Activated CD4-positive, alpha-beta memory T cell treated with anti-CD3 and anti-CD28 coated beads, Interleukin-2, amount 10 ng/mL, durations not matched to agents 7 days and 5 days (primary cell): ENCODE measurements at places on chromosomes 4 and X.

DNA sequence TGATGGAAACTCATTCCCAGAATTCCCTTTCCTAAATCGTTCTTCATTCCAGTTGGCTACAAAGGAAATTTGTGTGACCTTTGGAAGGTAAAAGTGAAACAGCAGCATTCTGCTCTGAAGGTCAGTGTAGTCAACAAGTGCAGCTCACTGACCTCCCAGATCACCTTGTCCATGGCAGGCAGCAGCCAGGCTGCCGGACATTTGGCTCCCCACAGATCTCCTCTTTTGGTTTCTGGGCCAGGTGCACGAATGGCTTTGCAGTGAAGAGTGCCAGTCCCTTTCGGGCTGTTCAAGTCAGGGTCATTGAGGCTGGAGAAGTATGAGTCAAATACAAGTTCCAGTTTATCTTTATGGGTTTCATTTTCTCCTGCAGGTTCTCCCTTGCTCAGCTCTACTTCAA is 14.3 kb downstream of the GPRIN3 start:
- DNase-seq: no peak
- peak overlapping the region; percentile 98 for H3K27ac ChIP-seq
- H3K36me3 ChIP-seq: peaks cover 83% of the 10 kb centered on the region

DNA sequence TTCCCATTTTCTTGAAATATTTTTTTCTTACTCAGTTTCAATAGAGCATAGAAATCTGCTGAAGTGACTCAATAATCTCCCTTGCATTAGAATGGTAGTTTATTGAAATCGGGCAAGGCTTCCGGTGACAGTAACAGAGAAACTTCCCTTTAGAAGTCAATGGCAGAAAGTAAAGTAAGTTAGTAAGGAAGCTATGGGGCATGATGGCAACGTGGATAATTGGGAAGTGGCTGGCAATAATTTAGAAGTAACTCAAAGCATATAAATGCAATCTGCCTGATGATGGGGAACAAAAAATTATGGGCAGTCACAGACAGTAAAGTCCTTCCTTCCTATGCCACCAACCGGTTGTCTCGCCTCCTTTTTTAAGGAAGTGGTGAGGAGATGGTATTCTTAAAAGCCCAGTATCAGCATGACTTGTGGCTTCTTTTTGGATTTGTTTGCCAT is 7.6 kb downstream of the CYBB start:
- no peaks in the 10 kb centered on the region for H3K27me3 ChIP-seq
- peaks cover 18% of the 10 kb centered on the region for H3K4me1 ChIP-seq
- H3K36me3 ChIP-seq: peaks cover 6% of the 10 kb centered on the region
- no peak for DNase-seq
- peak overlapping the region; percentile 4 for H3K27ac ChIP-seq
- no peak overlapping the region for H3K4me3 ChIP-seq

DNA sequence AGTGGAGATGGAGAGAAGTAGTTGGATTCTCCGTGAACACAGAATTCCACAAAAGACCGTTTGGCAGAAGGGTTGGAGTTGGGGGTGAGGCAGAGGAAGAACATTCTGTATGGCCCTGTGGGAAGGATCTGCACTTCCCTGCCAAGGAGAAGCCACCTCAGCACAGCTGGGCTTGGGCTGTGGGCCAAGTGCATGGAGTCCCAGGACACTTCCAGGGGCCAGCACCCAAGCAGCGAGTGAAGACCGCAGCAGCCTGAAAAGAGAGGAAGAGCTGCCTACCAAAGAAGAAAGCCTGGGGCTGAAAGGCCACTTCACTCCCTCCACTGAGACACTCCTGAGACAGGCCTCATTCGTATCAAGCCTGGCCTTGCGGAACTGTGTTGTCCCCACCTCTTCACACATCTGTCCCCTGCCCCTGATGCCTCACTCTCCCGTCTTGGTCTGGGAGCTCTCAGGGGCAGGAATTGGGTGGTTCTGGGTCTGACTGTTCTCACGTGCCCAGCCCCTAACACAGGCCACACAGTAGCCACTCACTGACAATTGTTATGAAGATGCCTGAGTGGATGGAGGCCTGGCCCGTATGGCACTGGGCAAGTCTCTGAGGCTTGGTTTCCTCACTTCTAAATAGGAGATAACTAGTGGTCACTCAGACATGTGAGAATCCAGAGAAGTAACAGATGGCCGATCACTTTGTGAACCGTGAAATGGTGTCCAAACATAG is 3.3 kb upstream of the AWAT2 start:
- H3K27me3 ChIP-seq: peaks cover 2% of the 10 kb centered on the region
- no peaks in the 10 kb centered on the region for H3K36me3 ChIP-seq
- H3K27ac ChIP-seq: no peak overlapping the region

DNA sequence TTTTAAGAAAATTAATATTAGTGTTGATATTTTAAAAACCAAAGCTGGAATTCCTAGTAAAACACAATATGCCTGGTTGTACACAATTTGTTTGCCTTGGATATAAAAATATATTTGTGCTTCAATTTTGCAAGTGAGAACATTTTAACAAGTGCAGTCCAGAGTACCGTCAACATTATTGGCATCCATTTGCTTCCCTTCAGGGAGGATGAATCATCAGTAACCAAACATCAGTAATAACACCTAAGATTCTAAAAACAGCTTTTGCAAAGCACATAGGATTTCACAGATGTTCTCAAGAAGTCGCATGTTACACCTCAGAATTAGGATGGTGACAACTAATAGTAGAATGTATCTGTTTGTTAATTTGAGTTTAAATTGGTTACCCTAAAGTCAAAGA is 262.6 kb upstream of the BMP3 start:
- no peak overlapping the region for H3K4me3 ChIP-seq
- H3K4me1 ChIP-seq: peaks cover 2% of the 10 kb centered on the region
- no peaks in the 10 kb centered on the region for H3K36me3 ChIP-seq
- no peak for DNase-seq
- no peak overlapping the region for H3K27ac ChIP-seq

GRCh38 chr4:34850968-34851367 is 1393.3 kb downstream of the ARAP2 start:
- H3K4me1 ChIP-seq: no peaks in the 10 kb centered on the region
- H3K36me3 ChIP-seq: no peaks in the 10 kb centered on the region

DNA sequence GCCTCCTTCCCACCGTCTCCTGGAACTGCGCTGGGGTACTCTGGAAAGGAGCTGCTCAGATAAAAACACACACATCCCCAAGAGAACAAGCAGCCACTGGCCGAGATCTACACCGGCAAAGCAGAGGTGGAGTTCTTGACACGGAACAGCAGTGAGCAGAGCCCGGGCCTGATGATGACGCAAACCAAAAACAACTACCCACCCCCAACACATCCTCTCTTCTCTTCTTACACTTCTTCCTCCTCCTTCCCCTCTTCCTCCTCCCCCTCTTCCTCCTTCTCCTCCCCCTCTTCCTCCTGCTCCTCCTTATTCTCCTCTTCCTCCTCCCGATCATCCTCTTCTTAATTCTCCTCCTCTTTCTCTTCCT is 4.6 kb downstream of the PNMA5 start:
- H3K4me3 ChIP-seq: peak overlapping the region; percentile 70
- H3K27me3 ChIP-seq: no peaks in the 10 kb centered on the region
- no peaks in the 10 kb centered on the region for H3K36me3 ChIP-seq
- DNase-seq: peak; percentile 26
- peaks cover 40% of the 10 kb centered on the region for H3K4me1 ChIP-seq
- H3K27ac ChIP-seq: peak overlapping the region; percentile 75

- no peak overlapping the region for H3K27ac ChIP-seq
- no peaks in the 10 kb centered on the region for H3K36me3 ChIP-seq
- no peaks in the 10 kb centered on the region for H3K27me3 ChIP-seq
- no peaks in the 10 kb centered on the region for H3K4me1 ChIP-seq
- H3K4me3 ChIP-seq: no peak overlapping the region
- no peak for DNase-seq
These were observed 69.8 kb upstream of the LIMCH1 start for GRCh38 chr4:41468122-41468521.

DNA sequence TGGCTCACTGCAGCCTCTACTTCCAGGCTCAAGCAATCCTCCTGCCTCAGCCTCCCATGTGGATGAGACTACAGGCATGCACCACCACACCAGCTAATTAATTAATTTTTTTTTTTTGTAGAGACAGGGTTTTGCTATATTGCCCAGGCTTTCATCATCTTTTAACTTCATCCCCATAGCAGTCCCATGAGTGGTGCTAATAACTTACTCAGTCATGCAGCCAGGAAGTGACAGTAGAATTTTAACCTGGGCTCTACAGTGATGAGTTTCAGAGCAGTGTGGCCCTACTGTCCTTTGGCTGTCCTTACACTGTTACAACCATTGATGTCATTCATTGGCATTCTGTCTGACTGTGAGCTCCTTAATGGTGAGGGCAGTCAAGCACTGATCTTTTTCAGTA is 3.9 kb upstream of the OCIAD2 start:
- H3K4me1 ChIP-seq: peaks cover 24% of the 10 kb centered on the region
- no peaks in the 10 kb centered on the region for H3K27me3 ChIP-seq
- H3K36me3 ChIP-seq: peaks cover 3% of the 10 kb centered on the region
- no peak overlapping the region for H3K27ac ChIP-seq
- DNase-seq: no peak

GRCh38 chr4:140867356-140867755 is 111.2 kb upstream of the TBC1D9 start:
- H3K4me1 ChIP-seq: peaks cover 4% of the 10 kb centered on the region
- H3K27me3 ChIP-seq: peaks cover 30% of the 10 kb centered on the region
- no peak for DNase-seq
- no peaks in the 10 kb centered on the region for H3K36me3 ChIP-seq
- no peak overlapping the region for H3K27ac ChIP-seq

DNA sequence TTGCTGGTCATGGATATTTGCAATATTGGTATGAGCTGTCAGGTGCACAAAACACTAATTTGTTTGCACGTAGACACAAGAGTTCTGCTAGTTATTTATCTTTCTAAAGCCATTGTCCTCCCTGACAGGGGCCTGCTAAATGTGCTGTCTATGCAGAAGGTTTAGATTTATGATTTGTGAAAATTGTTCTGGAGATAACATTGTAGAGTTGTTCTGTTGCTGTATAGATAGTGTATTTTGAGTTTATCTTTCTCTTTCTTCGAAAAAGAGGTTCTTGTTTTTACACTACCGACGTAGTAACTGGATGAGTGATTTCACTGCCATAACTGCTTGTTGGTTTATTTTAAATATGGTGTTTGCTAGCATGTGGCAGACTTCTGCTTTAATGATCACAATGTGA is 28.5 kb upstream of the FGG start:
- H3K4me1 ChIP-seq: no peaks in the 10 kb centered on the region
- no peak for DNase-seq
- no peaks in the 10 kb centered on the region for H3K36me3 ChIP-seq
- no peak overlapping the region for H3K27ac ChIP-seq
- H3K4me3 ChIP-seq: no peak overlapping the region

- DNase-seq: no peak
- H3K36me3 ChIP-seq: no peaks in the 10 kb centered on the region
- peaks cover 11% of the 10 kb centered on the region for H3K27me3 ChIP-seq
- H3K4me3 ChIP-seq: no peak overlapping the region
- no peaks in the 10 kb centered on the region for H3K4me1 ChIP-seq
These were observed 37.9 kb upstream of the OTUD4 start for GRCh38 chr4:145218251-145218650.

GRCh38 chr4:25110527-25111329 is 49.5 kb downstream of the SEPSECS start:
- DNase-seq: no peak
- H3K4me3 ChIP-seq: no peak overlapping the region
- no peaks in the 10 kb centered on the region for H3K4me1 ChIP-seq
- no peak overlapping the region for H3K27ac ChIP-seq
- no peaks in the 10 kb centered on the region for H3K27me3 ChIP-seq
- H3K36me3 ChIP-seq: no peaks in the 10 kb centered on the region
